ENCODE measurements at places on chromosomes 2 and 18. TPM values are rescaled to one million over a fixed set of nuclear protein-coding genes. Genes with fewer than 3 reads are reported as not detected.

TUBB8B gene
- total RNA-seq: not detected

TLK1 gene
- total RNA-seq: 27.0 TPM

PKDCC gene
- 55.4 TPM for total RNA-seq

HMSD gene
- total RNA-seq: 0.25 TPM

NPHP1 gene
- total RNA-seq: 5.6 TPM

KCNF1 gene
- total RNA-seq: not detected

PKP4 gene
- 32.0 TPM for total RNA-seq

KIF5C gene
- 0.66 TPM for total RNA-seq

CYTIP gene
- not detected for total RNA-seq

PAX8 gene
- total RNA-seq: 0.12 TPM

EPC2 gene
- total RNA-seq: 23.5 TPM

ARHGAP25 gene
- 1.1 TPM for total RNA-seq

NPPC gene
- total RNA-seq: 1.3 TPM

ALK gene
- total RNA-seq: under 0.01 TPM

VSNL1 gene
- 0.77 TPM for total RNA-seq

REG3G gene
- not detected for total RNA-seq

TEX44 gene
- total RNA-seq: not detected

IL36G gene
- not detected for total RNA-seq

NOSTRIN gene
- 0.11 TPM for total RNA-seq

GPR55 gene
- total RNA-seq: not detected

GFPT1 gene
- total RNA-seq: 106 TPM

OLA1 gene
- 103 TPM for total RNA-seq

SNTG2 gene
- 0.11 TPM for total RNA-seq

CYRIA gene
- total RNA-seq: 18.1 TPM

FER1L5 gene
- 1.6 TPM for total RNA-seq

HAAO gene
- 0.25 TPM for total RNA-seq

MROH2A gene
- not detected for total RNA-seq

IHH gene
- total RNA-seq: not detected

MATN3 gene
- 2.9 TPM for total RNA-seq

MC5R gene
- total RNA-seq: not detected

PCARE gene
- total RNA-seq: not detected

GKN1 gene
- not detected for total RNA-seq

SOCS6 gene
- 51.1 TPM for total RNA-seq

IL1F10 gene
- not detected for total RNA-seq

TRIM54 gene
- total RNA-seq: 0.33 TPM

DAW1 gene
- total RNA-seq: not detected

ANKRD30B gene
- 0.55 TPM for total RNA-seq

CTNNA2 gene
- not detected for total RNA-seq

NCKAP5 gene
- total RNA-seq: 1.6 TPM

RAD51AP2 gene
- total RNA-seq: not detected

SATB2 gene
- total RNA-seq: 4.9 TPM

SKOR2 gene
- not detected for total RNA-seq

ANKRD30BL gene
- not detected for total RNA-seq

FMNL2 gene
- total RNA-seq: 35.4 TPM

MREG gene
- total RNA-seq: 3.2 TPM

EGR4 gene
- not detected for total RNA-seq

CHRNG gene
- total RNA-seq: not detected

IL1R2 gene
- not detected for total RNA-seq

CIB4 gene
- not detected for total RNA-seq

UCN gene
- total RNA-seq: 0.22 TPM

POTEC gene
- total RNA-seq: not detected

RIT2 gene
- not detected for total RNA-seq

HOXD13 gene
- 7.5 TPM for total RNA-seq

Data from uterine smooth muscle cell (primary cell).